ENCODE measurements at places on chromosomes 3 and 15.

- DNase-seq: peak; percentile 82
These were observed 1.0 kb upstream of the ATP1B3 start for GRCh38 chr3:141875374-141875892.

- DNase-seq: no peak
These were observed 197.9 kb downstream of the XXYLT1 start for GRCh38 chr3:195072916-195073564.

GRCh38 chr15:25797035-25797434 lies 66.1 kb downstream of the ATP10A start:
- DNase-seq: no peak

DNA sequence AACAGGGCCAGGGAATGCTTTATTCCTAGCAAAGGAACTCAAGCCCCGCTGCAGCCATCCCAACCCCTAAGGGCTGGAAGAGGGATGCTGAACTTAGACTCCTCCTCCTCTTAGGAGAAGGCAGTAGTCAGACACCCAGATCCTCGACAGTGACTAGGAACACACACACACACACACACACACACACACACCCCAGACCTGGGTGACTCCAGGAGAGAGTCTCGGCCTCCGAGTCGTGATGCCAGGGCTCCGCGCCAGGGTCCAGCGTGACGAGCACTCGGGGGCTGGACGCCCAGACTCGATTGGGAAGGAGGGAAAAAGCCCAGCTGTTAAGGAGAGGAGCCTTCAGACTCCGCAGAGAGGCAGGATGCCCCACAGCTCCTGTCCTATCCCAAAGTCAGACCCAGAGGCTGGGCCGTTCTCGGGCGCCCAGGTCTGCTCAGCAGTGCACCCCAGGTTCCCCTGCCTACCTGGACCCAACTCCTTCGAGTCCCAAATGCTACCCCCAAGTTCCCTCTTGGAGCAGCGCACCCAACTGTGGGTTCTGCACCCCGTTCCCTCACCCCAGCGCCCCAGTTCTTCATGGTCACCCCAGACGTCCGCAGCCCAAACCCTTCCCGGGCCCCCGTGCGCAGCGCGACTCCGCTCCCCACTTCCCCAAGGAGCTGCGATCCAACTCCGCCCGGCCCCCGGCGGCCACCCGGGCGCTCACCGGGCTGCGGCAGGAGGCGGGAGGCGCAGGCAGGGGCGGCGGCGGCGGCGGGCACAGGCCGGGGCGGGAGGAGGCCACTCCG lies 421 bp downstream of the BMF start:
- no peak for DNase-seq

- no peak for DNase-seq
These were observed 171.7 kb downstream of the RORA start for GRCh38 chr15:61057376-61057775.

DNA sequence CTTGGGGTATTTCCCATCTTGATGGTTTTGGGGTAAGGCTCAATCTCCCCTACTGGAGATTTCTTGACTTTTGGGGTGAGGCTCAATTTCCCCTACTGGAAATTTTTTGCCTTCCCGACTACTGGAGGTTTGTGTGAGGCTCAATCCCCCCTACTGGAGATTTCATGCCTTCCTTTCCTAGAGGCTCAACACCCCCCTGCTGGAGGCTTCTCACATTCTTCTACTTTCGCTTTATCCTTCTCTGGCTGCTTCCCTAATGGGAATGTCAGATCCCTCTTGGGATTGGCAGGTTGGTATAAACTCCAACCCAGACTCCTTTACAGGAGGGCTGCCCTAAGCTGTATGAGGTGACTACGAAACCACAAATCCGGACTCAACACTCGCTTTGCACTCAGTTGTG lies 49.2 kb downstream of the KATNBL1 start:
- no peak for DNase-seq

DNA sequence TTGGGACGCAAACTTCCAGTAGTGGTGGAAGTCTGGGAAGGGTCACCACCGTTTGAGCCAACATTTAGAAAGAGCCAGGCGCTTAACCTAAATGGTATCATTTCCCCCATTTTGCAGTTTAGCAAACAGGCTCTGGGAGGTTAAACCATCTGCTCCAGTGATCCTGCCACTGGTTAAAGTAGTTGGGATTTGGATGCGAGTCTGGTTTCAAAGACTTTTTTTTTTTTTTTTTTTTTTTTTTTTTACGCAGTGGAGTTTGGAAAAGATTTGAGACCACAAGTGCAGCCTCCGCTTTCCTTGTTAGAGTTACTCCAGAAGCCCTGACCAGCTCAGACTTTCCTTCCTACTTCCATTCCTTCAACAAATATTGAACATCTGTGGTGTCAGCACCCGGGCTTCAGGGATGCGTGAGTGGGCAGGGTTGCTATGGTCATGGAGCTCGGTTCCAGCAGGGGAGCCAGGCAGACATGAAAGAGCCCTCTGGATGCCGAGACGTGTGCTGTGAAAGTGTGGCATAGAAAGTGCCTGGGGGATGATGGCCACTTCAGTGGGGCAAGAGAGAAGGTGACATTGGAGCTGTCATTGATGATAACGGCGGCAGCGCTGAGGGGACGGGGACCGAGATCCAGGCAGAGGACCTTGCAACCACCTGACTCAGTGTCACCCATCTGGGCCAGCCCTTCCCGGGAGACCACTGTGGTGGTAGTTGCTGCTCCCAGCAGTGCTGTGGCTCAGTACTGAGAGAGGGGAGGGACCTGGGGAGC lies 1.1 kb upstream of the RNU6-1 start:
- DNase-seq: no peak

DNA sequence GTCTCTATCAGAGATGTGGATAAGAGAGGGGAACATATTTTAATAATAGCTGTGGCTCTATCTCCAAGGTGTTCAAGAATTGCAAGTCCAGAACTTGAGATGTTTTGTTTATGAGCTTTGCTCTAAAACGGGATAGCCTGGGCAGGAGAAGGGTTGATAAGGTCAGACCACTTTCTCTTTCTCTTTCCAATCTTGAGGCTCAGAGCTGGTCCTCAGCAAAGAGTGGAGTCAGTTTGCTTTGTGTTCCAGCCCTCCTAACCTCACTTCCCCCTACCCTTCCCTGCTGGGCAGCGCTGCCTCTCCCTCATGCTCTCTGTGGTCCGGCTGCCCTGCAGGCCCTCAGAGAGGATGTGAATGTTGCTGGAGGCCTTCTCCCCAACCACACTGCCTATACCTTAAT lies 13.8 kb downstream of the KLHL6 start:
- DNase-seq: no peak

GRCh38 chr3:183375337-183375736 lies 53.1 kb downstream of the MCF2L2 start:
- DNase-seq: no peak

DNA sequence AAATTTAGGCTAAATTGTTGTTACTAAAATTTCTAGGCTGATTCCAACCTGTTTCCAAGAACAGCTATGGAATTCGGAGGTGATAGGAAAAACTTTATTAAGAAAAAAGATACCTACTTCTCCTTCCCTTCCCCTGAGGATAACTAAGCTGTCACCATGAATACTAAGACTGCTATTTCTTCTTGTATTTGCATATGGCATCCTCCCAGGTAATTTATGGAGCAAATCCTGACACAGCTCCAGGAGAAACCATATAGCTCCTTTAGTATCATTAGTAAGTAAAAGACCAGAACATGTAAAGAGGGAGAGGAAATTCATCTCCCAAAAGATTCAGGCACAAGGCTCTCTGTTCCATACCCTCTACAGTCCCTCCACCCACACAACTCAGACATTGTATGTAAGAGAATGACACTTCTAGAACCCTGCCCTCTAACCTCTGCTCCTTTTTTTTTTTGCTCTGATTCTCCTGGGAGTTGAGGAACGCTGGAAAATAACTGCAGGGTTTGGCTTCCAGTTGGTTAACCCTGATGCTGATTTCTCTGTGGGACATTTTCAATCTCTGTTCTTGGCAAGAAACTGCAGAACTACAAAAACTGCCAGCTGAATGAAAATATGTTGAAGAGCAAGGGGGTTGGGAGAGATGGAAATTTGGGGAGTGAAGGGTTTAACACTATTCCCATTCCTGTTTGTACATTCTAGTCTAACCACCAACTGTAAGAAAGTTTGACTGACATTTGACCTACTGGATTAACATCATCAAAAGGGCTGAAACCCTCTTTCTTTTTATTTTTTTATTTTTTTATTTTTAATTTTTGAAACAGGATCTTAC lies 14.2 kb upstream of the MAGI1 start:
- no peak for DNase-seq

DNA sequence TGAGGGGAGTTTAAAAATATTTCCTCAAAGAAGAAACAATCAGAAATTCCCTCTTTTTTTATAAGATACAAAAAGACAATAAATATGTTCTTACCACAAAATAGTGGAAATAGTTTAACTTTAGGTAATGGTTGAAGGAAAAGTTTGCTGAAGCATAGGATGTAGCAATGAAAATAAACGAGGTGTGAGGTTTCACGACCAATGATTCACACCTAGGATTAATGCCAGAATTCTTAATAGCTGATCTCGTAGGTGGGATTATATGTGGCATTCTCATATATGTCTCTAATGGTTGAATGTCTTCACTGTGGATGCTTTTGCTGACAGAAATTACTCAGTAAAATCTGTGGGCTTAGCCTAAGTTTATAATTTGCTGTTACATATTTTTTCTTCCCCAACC lies 467.7 kb downstream of the FGF12 start:
- DNase-seq: no peak

GRCh38 chr15:70647396-70647795 lies 116.0 kb downstream of the UACA start:
- DNase-seq: no peak

GRCh38 chr3:48130321-48130904 lies 57.8 kb downstream of the CDC25A start:
- peak; percentile 84 for DNase-seq

GRCh38 chr3:158339638-158340037 lies 229.7 kb downstream of the RSRC1 start:
- DNase-seq: no peak

DNA sequence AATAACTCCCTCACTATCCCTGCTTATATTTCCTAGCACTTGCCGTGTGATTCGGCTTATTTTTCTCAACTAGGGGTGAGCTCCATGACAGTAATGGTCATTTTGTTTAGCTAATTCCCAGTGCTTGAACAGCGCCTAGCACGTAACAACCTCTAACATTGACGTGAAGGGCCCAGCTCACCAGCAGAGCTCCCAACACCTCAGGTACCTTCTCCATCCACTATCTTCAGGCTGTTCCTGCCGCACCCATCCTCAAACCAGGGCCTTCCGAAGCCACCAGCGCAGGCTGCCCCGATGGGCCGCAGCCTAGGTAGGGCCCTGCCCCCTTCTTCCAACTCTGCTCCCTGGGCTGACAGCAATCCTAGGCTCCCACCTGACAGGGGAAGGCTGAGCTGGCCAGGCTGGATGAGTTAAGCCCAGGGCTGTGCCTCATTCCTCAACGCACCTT lies 751 bp upstream of the RPS17 start:
- peak; percentile 40 for DNase-seq

- DNase-seq: no peak
These were observed 66.3 kb upstream of the CRTC3 start for GRCh38 chr15:90463381-90463780.

GRCh38 chr15:101272584-101272983 lies 4.7 kb downstream of the SELENOS start:
- DNase-seq: no peak
